ENCODE measurements at places on chromosomes 1 and 21.
A peak's percentile ranks its signal among the peaks of the same experiment; 100 is the strongest.

DNA sequence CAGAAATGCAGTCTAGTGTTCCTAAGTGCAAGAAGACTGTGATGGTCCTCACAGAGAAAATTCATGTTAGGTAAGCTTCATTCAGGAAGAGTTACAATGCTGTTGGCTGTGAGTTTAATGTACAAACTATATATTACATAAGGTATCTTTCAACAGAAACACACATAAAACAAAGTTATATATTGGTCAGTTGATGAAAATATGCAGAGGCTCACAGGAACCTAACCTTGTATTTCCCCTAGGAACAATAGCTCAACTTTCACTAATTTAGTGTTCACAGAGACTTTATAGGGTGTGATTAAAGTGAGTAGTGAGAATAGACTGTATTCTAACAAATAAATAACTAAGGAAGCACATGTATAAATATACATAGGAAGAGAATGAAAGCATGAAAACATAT, 676.9 kb upstream of the ADGRL4 start:
- DNase-seq, result no peak

DNA sequence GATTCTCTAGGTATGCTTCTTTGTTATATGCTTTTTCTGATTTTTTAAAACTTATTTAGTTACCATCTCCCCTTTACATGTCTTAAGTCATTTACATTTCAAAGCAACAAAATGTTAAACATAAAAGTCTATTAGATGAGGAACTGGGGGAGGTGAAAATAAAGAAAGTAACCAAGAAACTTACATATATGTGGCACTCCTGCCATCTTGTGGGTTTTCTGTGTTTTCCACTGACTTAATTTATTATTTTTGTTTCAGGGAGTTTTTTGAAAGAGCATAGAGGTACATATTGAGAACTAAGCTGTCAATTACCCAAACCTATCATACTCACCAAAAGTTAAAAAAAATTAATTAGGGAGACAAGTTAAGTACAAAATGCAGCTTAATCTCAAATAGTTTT, 1531.1 kb downstream of the MRPL39 start:
- DNase-seq, result no peak

DNA sequence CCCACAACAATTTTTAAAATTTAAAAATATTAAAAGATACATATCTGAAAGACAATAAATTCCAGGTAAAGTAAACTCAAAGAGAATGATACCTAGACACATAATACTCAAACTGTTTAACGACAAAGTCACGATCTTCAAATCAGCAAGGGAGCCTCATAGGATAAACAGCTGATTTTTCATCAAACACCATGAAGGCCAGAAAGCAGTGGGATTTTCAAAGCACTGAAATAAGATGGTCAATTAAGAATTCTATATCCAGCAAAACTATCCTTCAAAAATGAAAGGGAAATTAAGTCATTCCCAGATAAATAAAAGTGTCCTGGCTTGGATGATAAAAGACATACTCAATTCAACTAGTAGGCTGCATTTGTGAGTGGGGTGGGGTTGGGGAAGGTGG, 100.5 kb downstream of the TIAM1 start:
- no peak for DNase-seq

GRCh38 chr1:52368383-52369172, 2.6 kb upstream of the CC2D1B start:
- peak; percentile 95 for DNase-seq

DNA sequence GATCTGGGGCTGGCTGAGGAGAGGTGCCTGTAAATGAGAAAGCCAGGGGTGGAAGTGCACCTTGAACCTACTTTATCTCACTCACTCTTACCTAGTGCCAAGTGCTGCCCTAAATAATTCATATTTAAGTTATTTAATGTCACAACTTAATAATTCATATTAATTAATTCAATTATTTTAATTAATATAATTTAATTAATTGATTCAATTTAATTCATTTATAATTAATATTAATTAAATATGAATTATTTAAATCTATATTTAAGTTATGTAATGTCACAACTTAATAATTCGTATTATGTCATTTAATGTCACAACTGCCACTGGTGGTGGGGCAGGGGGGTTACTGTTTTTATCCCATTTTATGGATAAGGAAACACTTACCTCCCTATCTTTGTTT, 361.6 kb upstream of the RUNX1 start:
- no peak for DNase-seq

DNA sequence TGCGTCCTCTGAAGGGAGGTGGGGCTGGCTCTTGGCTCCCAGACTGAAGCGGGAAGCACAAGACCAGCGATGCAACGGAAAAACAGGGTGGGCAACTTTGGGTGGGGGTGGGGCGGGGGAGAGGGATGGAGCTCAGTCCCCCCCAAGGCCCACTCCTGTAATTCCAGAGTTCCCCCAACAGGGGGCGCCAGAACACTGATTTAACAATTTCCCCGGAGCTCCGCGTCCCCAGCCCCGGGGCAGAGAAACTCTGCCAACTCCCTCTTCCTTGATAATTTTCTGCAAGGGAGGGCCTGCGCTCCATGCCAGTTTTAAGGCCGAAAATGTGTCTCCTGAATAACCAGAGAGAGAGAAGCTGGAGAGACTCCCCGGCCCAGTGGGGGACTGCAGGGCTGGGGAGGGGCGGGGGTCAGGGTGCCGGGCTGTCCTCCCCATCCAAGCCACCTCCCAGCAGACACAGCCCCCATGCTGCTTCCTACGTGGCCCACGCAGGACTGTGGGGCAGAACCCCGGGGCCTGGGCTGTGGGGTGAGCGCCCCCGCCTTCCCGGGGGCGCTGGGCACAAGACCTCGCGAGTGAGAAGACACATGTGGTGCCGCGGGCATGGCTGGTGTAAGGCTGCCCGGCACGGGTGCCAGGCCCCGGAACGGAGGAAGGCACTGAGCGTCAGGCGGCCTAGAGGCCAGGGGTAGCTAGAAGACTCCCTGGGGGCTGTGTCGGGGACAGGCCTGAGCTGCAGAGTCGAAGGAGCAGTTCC, 51.4 kb downstream of the KIF21B start:
- DNase-seq, result peak; percentile 5

DNA sequence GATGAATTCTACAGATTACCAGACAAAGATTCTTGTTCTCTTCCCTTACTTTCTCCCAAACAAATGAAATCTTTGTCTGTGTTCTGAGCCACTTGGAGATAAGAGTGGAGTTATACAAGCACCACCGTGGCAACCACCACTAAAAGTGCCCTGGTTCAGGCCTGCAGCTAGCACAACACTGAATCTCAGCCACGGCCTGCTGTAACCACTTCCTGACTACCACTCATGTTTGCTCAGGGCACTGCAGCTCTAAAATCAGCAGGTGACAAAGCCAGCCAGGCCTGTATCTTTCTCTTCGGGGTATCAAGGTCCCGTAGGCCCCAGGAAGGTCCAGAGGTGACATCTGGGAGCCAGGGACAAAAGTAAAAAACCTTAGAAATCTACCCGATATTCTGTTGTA, 3.2 kb upstream of the OR2T6 start:
- no peak for DNase-seq

DNA sequence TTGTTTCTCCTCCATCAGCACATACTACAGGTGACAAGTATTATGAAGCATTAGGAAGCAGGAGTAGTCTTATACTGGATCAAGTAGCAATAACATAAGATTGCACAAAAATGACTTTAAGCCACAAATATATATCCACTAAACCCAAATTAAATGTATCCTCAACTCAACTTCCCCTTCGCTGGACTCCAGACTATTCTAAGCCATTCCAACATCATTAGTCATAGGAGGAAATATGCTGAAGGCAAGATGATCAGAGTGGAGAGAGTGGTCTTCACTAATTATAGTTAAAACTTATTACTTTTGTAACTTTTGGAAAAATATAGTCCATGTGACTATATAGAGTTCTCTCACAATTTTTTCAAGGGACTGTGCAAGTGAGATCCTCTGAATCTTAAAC, 390.7 kb upstream of the ZP4 start:
- DNase-seq, result no peak

- DNase-seq, result no peak
Measured at GRCh38 chr21:28790335-28790734, 202.3 kb downstream of the LTN1 start.

DNA sequence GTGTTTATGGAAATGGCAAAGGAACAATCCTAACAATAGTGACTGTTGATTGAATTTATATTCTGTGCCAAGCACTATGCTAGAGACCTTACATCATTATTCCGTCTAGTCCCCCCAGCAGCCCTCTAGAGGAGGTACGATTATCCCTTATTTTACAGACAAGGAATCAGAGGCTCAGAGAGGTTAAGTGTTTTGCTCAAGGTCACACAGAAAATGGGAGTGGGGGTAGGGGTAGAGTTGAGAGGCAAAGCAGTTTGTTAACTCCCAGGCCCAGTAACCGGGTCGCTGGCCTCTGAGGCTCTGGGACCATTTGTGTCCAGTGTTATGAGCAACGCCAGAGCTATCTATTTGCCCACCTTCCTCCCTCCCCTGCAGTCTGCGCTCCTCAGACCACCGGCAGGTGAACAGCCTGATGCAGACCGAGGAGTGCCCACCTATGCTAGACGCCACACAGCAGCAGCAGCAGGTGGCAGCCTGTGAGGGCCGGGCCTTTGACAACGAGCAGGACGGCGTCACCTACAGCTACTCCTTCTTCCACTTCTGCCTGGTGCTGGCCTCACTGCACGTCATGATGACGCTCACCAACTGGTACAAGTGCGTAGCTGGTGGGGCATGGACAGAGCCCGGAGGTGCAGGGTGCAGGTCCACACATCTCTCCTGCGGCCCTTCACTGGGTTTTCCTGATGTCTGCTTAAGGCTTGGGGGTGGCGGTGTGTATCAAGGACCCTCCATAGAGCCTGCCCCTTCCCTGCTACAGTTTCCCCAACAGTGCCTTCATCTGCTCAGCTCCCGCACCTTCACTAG, 19.8 kb downstream of the SERINC2 start:
- no peak for DNase-seq

- DNase-seq, result no peak
Measured at GRCh38 chr1:208895820-208896219, 651.6 kb upstream of the PLXNA2 start.

- no peak for DNase-seq
Measured at GRCh38 chr1:161185732-161186311, 8.5 kb upstream of the B4GALT3 start.

- DNase-seq, result no peak
Measured at GRCh38 chr1:40899230-40899870, 37.2 kb upstream of the CITED4 start.

GRCh38 chr1:169240449-169241232, 127.0 kb downstream of the NME7 start:
- no peak for DNase-seq

- no peak for DNase-seq
Measured at GRCh38 chr1:22286491-22286890, 143.6 kb upstream of the WNT4 start.

- no peak for DNase-seq
Measured at GRCh38 chr21:35611708-35612132, 448.6 kb downstream of the SETD4 start.

GRCh38 chr1:9426291-9426711, 113.0 kb upstream of the SLC25A33 start:
- DNase-seq, result no peak

- peak; percentile 32 for DNase-seq
Measured at GRCh38 chr1:103337779-103338178, 187.7 kb upstream of the RNPC3 start.

GRCh38 chr1:36909946-36910725, 124.2 kb downstream of the GRIK3 start:
- DNase-seq, result no peak

- DNase-seq, result no peak
Measured at GRCh38 chr1:119338757-119339156, 29.8 kb upstream of the HAO2 start.

- no peak for DNase-seq
Measured at GRCh38 chr21:39142972-39143371, 40.3 kb downstream of the PSMG1 start.

- no peak for DNase-seq
Measured at GRCh38 chr1:38712046-38712445, 147.5 kb downstream of the RRAGC start.

- DNase-seq, result no peak
Measured at GRCh38 chr1:56434025-56434424, 145.3 kb downstream of the PLPP3 start.

DNA sequence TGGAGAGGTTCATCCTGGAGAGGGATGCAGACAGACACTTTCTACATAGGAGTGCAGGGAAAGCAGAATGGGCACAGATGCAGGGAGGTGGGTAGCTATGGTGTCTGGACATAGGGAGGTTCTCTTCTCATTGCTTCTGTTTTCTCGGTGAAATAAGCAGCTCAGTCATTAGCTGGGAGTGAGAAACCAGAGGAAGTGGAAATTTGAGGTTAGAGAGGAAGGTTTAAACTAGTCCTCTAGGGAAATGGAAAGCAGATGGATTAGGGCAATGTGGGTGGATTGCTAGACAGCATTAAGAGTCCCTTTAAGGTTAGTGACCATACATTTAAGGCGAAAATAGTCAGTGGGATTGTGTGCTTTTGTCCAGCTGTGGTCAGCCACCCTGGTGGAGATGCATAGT, 39.6 kb downstream of the MPZL1 start:
- no peak for DNase-seq

DNA sequence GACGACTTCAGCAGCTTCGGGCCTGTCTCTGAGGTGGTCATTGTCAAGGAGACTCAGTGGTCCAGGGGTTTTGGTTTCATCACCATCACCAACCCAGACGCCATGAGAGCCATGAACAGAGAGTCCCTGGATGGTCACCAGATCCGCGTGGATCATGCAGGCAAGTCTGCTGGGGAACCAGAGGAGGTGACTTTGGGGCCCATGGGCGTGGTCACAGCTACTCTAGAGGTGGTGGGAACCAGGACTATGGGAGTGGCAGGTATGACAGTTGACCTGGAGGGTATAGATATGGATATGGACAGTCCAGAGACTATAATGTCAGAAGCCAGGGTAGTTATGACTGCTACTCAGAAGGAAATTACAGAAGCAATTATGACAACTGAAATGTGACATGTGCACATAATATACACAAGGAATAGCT, 19.3 kb upstream of the METTL13 start:
- no peak for DNase-seq

DNA sequence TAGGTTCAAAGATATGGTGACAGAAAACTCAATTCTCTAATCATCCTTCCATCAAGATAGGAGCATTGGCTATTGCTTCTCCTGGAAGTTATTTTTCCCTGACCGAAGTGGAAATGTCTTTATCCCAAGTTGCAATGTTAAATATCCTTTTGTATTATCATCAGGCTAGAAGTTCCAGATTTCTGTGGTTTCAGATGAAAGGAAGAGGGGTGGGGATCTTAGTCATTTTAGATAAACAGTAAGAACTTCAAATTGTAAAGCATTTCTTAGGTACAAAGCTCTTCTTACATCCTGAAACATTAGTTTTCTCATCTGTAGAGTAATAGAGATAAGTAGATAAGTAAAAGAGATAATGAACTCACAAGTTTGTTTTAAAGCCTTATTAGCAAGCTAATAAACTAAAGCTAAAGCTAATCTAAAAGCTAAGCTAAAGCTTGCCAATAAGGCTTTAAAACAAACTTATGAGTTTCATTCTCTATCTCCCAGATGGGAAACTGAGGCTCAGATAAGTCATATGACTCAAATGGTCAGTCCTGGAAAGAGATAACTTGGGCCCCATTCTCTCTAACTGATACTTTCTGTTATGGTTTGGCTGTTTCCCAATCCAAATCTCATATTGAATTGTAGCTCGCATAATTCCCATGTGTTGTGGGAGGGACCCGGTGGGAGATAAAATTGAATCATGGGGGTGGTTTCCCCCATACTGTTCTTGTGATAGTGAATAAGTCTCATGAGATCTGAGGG, 99.2 kb upstream of the KCNK2 start:
- DNase-seq, result no peak
